IgD-negative memory B cell (primary cell): ENCODE measurements at places on chromosomes 1 and 21. TPM values are rescaled to one million over a fixed set of nuclear protein-coding genes. Genes with fewer than 3 reads are reported as not detected.

MAP3K6 gene
- polyA plus RNA-seq: 3.9 TPM

BARHL2 gene
- not detected for polyA plus RNA-seq

A3GALT2 gene
- polyA plus RNA-seq: not detected

TIE1 gene
- not detected for polyA plus RNA-seq

UQCRHL gene
- polyA plus RNA-seq: 1.3 TPM

SYT2 gene
- not detected for polyA plus RNA-seq

IER5 gene
- polyA plus RNA-seq: 31.0 TPM

AK5 gene
- 2.7 TPM for polyA plus RNA-seq

ADAM30 gene
- polyA plus RNA-seq: not detected
